Right forelimb (tissue), 1 donor: ENCODE measurements at places on chromosomes 3 and 15.
A peak's percentile ranks its signal among the peaks of the same experiment; 100 is the strongest.

GRCh38 chr15:50176869-50177268, 5.1 kb upstream of the SLC27A2 start:
- no peak for DNase-seq

GRCh38 chr15:80970018-80970657, 19.5 kb downstream of the MESD start:
- peak; percentile 77 for DNase-seq

DNA sequence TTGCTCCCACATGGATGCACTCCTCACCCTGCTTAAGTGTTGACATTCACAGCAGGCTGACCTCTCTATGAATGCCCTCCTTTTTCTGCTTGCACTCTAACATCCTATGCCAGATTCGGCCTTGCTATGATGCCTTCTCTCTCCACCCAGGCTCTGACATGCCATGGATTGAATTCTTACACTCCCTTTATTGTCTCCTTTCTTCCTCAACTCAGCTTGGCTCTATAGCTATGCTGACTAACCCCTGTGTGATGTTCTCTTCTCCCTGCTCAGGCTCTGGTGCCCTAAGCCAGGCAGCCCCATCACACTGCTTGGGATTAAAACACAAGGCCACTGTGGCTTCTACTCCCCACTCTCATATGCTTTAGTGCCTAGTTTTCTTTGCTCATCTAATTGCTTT, 563.7 kb downstream of the NSUN3 start:
- no peak for DNase-seq

DNA sequence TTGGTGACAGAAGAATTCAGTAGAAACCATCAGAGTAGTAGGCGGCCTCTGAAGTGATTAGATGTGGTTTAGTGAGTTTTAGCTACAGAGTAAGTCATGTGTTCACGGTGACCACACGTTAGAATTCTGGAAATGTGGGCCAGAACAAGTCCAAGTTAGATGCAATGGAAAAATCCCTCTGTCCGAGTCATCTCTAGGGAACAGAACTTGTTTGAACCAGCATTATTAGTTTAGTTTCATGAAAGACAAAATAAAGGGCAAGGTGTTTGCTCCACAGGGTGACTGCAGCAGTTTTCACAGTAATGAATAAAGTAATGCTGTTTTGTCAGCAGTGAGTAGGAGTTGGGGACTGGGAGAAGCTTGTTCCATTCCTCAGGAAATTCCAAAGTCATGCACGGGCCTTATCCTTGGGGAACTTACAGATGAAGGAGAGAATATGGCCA, 100.2 kb downstream of the CGNL1 start:
- no peak for DNase-seq

GRCh38 chr3:168608926-168609325, 513.2 kb upstream of the GOLIM4 start:
- DNase-seq, result no peak

- DNase-seq, result no peak
Measured at GRCh38 chr3:109608574-109608973, 271.2 kb upstream of the DPPA4 start.

GRCh38 chr15:60382773-60383674, 14.8 kb downstream of the ANXA2 start:
- DNase-seq, result no peak

DNA sequence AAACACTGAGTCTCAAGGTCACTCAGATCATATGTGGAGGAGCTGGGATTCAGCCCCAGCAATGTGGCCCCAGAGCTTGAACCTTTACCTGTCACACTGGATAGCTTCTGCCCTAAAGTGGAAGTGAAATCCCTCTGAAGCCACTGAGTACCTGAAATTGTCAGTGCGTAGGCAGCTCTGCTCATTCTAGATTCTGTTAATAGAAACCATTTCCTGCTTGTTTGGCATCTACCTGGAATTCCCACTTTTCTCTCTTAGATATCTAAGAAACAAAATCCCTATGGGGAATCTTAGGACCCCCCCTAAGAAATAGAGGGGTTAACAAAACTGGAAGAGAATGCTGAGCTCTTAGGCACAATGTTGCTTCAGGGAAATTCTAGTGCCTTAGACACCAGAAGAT, 29.8 kb downstream of the FBXL22 start:
- no peak for DNase-seq

DNA sequence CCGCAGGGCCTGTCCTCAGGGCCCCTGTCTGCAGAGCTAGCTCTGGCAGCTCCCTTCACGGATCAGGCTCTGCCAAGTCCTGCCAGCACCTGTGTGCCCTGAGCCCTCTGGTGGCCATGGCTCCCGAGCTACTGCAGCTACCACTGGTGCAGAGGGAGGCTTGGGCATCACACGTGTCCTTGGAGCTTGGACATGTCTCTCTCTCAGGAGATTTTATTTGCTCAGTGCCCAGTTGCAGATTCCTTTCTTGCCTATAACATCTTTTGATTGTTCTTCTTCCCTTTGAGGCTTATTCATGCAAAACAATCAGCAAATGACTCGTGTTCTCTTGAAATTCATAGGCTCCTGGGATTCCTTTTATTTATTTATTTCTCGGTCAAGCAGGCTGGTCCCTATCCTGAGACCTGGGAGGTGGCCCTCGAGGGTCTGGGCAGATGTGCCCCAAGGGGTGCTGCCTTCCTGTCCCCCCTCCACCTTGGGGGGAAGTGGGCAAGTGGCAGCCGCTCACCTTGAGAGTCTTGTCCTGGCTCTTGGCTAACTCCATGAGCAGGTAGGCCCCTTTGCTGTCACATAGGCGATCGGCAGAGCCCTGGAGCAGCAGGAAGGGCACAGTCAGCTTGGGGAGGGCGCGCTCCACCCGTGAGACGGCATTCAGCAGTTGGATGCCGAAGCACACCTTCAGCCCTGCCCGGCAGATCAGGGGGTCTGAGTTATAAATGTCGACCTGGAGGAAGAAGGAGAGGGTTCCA, 21.9 kb downstream of the ABTB1 start:
- no peak for DNase-seq

- DNase-seq, result no peak
Measured at GRCh38 chr15:68862415-68862814, 41.7 kb upstream of the ANP32A start.

GRCh38 chr15:45133561-45133920, 3.7 kb downstream of the DUOX1 start:
- no peak for DNase-seq

DNA sequence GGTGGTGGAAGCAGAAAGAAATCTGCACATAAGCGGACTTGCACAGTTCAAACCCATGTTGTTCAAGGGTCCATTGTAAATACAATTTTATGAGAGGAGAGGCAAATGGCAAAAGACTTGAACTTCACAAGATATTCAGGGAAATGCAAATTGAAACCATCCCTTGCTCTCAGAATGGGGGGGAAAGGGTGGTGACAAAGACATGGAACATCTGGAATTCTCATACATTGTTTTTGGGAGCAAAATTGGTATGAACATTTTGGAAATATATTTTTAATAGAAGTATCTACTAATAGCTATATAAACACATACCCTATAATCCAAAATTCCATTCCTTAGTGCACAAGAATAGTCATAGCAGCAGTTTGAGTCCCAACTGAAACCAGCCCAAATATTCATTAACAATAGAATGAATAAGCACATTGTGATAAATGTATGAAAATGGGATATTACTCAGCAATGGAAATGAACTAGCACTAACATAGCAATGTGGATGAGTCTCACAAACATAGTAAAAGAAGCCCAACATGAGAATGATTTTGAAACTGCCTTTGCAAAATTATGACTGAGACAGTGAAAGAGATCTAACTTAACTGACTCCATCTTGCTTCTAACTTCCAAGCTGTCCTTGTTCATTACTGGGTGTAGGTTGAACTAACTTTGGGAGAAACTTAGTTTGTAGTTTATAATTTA, 77.2 kb downstream of the CD200R1L start:
- no peak for DNase-seq

DNA sequence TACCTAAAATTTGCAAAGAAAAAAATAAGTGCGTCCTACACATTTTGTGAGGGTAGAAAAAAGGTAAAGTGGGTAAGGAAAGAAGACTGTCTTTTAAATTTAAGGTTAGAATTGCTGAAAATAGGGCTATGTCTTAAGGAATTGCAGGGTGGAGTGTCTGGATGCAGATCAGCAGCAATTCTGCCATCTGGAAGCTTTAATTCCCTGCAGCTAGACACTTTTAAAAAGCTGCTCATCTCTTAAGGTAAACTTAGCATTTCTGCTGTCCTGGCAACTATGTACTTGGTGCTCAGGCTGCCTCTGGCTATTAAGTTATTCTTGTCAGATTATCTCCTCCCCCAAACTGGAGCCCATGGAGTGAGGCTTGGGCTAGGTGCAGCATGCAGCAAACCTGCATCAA, 420.2 kb downstream of the SI start:
- DNase-seq, result no peak

- no peak for DNase-seq
Measured at GRCh38 chr3:30470496-30470895, 135.9 kb upstream of the TGFBR2 start.

DNA sequence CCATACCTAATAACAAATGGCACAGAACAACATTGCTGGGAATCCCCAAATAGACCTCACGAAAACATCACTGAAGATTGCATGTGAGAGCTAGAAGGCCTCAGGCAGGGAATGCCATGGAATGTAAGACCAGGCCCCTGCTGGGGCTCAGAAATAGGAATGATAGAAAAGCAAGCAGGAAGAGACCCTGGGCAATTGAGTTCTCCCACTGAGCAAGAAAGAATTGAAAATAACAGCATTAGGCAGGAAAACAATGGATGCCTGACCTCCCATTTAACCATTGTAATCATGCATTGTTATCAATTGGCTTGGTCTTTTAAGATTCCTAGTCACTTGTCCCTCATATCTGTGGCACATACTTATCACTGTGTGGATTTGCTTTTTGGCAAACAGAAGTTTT, 581.6 kb downstream of the FHIT start:
- no peak for DNase-seq

DNA sequence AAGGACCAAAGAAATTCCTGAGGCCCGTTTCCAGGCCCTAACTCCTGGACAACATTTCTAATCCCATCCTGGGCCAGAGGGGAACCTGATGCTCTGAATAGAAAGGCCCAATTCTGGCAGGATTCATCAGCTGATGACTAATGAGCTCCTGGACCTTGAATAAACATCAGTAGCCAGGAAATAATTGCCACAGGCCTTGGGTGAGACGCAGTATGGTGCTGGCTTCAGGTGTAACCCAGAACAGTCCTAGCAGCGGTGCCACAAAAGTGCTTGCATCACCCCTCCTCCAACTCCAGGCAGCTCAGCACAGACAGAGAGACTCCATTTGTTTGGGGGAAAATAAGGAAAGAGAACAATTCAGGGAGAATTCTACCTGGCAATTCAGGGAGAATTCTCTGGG, 184.7 kb upstream of the POU1F1 start:
- no peak for DNase-seq

GRCh38 chr3:29293421-29293820, 12.6 kb downstream of the RBMS3 start:
- DNase-seq, result no peak

DNA sequence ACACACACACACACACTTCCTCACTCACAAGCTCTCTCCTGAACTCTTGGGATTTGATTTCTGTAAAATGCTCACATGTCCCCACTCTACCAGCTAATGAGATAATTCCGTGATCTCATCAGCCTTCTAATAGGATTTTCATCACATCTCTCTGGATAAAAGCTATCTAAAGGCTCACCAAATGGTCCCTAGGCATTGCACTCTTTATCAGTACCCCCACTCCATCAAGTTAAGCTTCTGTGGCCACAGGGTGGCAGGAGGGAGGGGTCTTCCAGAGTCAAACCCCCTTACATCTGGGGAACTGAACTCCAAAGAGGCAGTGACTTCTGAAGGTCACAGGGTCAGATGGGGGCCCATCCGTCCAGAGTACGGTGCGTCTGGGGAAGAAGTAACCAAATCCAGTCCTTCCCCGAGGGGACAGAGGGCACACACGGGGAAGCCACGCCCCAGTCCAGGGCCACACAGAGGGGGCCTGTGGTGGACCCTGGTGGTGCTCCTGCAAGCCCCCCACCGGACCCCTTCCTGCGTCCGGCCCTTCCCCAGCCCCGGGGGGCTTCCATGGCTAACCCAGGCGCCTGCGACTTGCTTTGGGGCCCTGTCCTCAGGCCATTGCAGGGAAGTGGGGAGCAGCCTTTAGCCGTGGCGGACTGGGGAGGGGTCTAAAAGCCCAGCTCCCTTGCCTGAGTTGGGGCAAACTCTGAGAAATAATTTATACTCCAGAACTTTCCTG, 25.5 kb downstream of the CPN2 start:
- DNase-seq, result no peak

DNA sequence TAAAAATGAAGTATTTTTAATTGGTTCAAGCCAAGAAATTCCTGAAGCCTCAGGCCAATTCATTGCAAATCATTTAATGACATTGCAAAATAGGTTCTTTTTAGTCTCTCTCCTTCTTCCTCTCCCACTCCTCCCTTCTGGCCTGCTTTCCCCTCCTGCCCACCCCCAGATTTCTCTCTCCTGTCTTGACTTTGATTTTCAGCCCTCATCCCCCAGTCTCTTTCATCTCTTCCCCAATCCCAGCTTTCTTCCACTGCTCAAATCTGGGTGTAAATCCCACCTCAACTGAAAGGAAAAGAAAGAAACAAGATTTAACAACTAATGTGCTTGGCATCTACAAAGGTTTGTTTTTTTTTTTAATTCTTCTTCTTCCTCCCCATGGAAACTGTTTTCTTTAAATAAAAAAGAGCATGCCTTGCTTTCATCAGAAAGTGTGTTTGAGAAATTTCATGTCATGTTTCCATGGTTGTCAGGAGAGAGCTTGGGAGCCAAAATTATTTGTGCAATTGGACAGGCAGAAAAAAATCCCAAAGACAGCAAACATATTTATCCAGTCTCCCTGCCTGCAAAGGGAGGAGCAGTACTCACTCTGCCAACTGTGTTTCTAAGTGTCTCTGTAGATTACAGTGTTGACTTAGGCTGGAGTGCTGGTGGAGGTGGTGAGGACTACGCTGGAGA, 50.4 kb downstream of the BOC start:
- DNase-seq, result peak; percentile 66

DNA sequence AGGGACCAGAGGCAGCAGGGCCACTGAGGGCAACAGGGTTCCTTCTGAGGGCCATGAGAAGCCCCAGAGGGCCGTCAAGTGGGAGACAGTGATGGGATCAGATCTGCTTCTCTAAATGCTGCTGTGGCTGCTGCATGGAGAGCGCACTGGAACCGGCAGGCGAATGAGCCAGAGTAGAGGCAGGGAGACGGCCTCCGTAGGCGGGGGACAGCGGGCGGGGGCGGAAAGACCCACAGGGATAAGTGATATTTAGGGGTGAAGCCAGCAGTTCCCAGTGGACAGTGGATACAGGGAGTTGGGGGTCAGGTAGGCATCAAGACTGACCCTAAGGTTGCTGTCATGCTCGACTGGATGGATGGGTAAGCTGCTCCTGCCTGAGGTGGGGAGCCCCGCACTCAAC, 45.0 kb downstream of the GLDN start:
- no peak for DNase-seq
